ENCODE measurements at places on chromosomes 1 and 21.

- no peak for DNase-seq
Measured at GRCh38 chr1:167797015-167797414, 75.2 kb downstream of the MPZL1 start.

GRCh38 chr1:67711855-67712212 lies 26.8 kb downstream of the GADD45A start:
- no peak for DNase-seq

- no peak for DNase-seq
Measured at GRCh38 chr1:66351913-66352312, 182.0 kb upstream of the SGIP1 start.

GRCh38 chr21:36708286-36709029 lies 9.5 kb downstream of the SIM2 start:
- DNase-seq: no peak

- DNase-seq: no peak
Measured at GRCh38 chr1:112083487-112083886, 94.0 kb upstream of the KCND3 start.

DNA sequence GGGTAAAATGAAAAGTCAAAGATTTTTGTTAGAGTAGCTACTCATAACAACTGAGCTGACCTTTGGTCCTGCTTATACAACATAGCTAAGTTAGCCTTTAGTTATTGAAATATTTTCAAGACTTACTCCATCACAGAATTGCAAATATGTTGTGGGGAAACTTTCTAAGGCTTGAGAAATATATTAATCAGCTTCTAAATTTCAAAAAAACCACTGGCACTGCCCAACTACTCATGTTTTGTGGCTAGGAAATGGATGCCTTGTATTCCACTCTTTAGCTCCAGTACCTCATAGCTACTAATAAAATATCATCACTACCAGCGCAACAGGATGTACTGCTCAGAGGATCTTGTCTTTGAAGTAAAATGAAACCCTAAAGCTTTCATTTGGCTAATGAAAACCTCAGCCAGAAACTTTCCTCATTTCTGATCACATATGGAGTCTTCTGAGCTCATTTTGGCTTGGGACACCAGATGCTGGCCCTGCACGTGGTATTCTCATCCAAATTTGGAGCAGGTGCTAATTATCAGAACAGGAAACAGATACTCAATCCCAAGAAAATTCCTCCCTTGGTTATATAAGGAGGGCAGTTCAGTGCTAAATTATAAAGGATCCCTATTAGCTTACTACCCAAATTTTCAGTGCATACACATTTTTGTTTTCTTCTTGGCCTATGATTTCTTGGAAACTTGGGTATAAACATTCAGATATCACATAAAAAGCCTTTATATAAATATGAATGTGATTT lies 690.7 kb downstream of the ADGRL2 start:
- DNase-seq: no peak

- no peak for DNase-seq
Measured at GRCh38 chr1:6923012-6923411, 137.8 kb downstream of the CAMTA1 start.

DNA sequence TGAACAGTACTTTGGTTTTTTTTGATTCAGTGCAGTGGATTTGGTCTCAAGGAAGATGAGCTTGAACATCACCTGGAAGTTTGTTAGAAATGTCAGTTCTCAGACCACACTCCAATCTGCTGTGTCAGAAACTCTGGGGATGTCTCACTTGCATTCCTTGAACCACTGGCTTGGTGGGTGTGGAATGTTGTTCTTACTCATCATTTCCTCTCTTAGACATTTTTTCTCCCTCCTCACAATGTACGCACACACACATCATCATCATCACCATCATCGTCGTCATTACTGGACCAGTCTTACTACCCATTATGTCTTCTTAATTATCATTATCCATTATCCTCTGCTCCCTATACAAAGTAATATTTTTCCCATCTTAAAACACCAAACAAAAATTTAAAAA lies 91.9 kb upstream of the KCNK2 start:
- no peak for DNase-seq

GRCh38 chr1:233045588-233045987 lies 95.2 kb downstream of the NTPCR start:
- no peak for DNase-seq

GRCh38 chr1:53860967-53861411 lies 22.9 kb upstream of the NDC1 start:
- peak; percentile 14 for DNase-seq

GRCh38 chr21:26539566-26539965 lies 33.5 kb downstream of the CYYR1 start:
- no peak for DNase-seq
